Mesothelial cell of epicardium (in vitro differentiated cells): ENCODE measurements at places on chromosomes 6 and 20. TPM values are rescaled to one million over a fixed set of nuclear protein-coding genes. Genes with fewer than 3 reads are reported as not detected.

B3GAT2 gene
- 0.04 TPM in 1 of 3 replicates, not detected in the others for total RNA-seq

ZKSCAN8 gene
- total RNA-seq: 51.7 to 53.1 TPM (median 52.8 TPM) in 3 replicates

DNA sequence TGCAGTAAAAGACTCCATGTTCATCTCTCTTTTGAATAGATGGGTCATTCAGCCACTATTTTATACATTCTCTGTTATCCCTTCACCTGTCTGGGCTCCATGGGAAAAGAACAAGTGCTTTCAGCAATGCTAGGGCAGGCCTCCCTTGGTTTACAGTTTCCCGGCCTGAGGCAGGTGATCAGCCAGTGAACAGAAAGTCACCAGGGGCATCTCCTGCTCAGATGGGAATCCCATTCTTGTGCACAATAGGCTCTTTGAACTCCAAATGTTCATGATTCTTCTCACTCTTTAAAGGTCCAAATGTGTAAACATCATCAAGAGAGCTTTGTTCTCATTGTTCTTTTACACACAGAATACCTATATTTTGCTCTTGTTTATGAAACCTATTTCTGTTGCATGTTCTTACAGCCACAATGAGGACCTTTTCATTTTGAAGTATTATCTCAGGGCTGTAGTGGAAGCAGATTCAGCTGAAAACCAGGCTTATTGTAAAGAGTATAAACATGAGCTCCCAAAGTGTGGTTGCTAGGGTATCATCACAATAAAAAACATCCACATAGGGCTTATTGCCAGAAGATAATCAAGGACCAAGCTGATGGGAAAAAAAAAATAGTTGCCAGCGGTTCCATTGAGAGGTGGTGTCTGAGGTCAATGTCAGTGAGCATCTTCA is 267.1 kb upstream of the SGK1 start:
- no peak for DNase-seq

- DNase-seq: no peak
Observed at GRCh38 chr6:127482325-127482724, 23.1 kb upstream of the KIAA0408 start.

PTCRA gene
- total RNA-seq: not detected in 3 replicates

GRCh38 chr6:154154389-154154967 is 115.4 kb downstream of the OPRM1 start:
- peak; percentile 58 for DNase-seq

GRCh38 chr20:60268491-60268890 is 310.3 kb downstream of the CDH26 start:
- no peak for DNase-seq

PNPLA1 gene
- total RNA-seq: 0.14 TPM in 1 of 3 replicates, not detected in the others

RPS6KA2 gene
- total RNA-seq: 12.0 to 18.4 TPM (median 12.3 TPM) in 3 replicates

GRCh38 chr6:100987556-100987955 is 106.4 kb upstream of the ASCC3 start:
- DNase-seq: no peak

RFX6 gene
- 3.4 to 4.0 TPM (median 3.8 TPM) in 3 replicates for total RNA-seq

DNA sequence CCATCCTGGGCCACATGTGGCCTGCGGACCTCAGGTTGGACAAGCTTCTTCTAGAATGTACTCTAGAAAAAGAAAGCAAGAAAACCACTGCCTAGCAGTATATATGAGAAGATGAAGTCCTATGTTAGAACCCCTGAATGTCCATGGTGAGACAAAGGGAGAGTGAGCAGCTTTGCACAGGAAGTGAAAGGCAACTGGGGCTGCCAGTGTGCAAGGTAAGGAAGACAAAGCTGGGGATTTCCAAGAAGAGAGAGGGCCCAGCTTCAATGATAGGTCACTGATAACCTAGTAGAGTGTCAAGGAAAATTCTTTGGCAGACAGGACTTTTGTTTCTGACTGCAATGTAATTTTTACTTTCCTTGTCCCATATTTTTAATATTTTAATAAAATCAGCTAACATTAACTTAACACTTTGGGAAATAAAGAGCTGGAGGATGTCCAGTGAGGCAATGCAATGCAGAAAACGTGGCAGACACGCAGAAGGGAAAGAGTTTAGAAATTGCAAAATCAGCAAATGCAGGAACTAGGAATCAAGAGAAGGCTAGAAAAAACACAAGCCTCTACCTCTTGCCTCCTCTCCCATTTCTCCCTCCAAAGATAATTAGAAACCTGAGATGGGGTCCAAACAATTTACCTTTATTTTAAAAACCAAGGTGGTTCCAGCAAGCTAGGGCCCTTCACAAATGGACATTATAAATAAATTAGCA is 47.4 kb downstream of the CYP39A1 start:
- DNase-seq: no peak

DNA sequence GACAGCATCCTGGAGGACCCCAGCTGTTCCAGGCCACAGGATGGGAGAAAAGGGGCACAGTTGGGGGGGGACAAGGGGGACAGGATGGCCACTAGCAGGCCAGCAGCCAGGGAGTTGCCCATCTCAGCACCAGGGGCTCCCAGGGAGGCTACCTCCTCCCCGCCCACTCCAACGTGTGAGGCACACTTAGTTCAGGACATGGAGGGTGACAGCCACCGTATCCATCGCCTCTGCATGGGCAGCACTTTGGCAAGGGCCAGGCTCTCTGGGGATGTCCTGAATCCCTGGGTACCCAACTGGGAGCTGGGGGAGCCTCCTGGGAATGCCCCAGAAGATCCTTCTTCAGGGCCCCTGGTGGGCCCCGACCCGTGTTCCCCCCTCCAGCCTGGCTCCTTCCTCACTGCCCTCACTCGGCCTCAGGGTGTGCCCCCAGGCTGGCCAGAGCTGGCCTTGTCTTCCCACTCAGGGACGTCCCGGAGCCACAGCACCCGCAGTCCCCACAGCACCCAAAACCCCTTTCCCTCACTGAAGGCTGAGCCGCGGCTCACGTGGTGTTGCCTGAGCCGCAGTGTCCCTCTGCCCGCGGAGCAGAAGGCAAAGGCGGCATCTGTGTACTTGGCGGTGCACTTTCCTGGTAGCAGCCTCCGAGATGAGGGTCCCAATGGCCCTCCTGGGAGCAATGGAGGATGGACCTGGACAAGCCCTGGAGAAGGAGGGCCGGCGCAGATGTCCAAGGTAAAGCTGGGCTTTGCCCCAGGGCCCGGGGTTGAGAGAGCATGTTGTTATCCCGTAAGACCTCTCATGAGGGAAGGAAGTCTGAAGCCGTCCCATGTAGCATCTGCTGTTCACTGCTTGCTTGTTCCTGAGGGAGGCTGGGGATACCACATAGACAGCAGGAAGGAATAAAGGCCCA is 30.7 kb downstream of the ZNF831 start:
- no peak for DNase-seq

EPPIN gene
- not detected in 3 replicates for total RNA-seq

GRCh38 chr6:8069631-8070284 is 5.6 kb upstream of the BLOC1S5 start:
- no peak for DNase-seq

- no peak for DNase-seq
Observed at GRCh38 chr6:63713332-63713731, 77.7 kb downstream of the PHF3 start.

- DNase-seq: no peak
Observed at GRCh38 chr6:136840276-136841001, 18.0 kb downstream of the PEX7 start.

GRCh38 chr6:81696524-81696923 is 56.0 kb downstream of the TENT5A start:
- DNase-seq: no peak
